ENCODE measurements at places on chromosomes 7 and 10.

GRCh38 chr7:129669901-129670300, 58.4 kb downstream of the NRF1 start:
- DNase-seq, result no peak

- DNase-seq, result no peak
These were observed 6.9 kb upstream of the ZNF503 start for GRCh38 chr10:75408509-75408875.

DNA sequence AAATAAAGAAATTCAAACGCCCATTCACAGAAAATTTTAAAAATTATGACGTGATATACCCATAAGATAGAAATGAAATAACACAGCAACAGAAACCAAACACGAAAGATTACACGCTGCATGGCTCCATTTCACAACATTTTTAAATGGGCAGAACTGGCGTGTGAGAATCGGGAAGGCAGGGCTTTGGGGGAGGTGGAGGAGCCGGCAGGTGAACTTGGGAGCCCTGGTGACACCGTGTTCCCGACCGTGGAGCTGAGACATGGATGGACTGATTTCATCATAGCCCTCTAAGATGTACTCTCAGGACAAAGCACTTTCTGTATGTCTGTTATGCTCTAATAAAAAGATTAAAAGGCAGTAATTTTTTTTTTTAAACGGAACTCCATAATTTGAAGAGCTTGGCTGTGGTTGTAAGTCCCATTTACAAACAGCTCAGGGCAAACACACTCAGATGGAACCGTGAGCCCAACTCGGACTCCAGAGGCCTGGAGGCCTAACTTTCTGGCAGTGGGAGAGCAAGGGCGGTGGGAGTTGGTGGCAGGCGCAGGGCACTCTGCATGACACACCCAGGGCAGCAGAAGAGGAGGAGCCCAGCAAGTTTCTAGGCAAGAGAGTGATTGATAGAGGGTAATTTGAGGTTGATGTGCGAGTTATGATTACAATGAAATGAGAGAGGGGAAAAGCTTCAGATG, 203.4 kb downstream of the MAD1L1 start:
- no peak for DNase-seq

DNA sequence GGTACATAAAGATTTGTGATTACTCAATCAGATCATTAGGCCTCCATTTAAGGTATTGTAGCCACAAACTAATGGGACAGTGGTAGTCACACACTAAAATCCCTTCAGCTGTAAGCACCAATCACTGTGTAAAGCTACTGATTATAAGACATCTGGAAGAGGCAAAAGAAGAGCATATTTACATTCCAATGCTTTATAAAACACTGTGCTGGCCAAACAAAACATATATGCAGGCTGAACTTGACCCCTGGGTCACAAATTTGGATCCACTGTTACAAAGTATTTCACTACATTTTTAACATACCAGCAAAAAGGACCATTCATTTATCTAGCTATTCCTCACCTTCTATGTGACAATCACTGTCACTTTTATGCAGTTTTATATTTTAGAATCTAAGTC, 41.4 kb upstream of the ANLN start:
- peak; percentile 29 for DNase-seq

DNA sequence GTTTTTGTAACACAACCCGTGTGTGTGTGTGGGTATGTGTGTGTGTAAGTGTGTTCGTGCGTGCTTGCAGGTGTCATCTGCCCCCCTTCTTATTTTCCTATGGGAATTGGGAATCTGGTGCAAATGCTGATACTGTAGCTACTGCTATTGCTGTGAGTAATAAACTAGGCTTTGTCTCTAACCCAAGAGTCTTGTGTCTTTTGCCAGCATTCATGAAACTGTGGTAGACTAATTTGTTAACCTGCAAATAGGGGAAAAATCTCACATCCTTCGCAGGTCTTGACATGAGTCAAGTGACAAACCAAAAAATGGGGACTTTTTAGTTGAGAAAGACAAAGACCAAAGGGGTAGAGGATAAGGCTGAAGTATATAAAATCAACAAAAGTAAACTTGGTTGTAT, 57.9 kb upstream of the FAM133B start:
- no peak for DNase-seq

- no peak for DNase-seq
These were observed 340.2 kb downstream of the KCNMA1 start for GRCh38 chr10:77297393-77297739.

- no peak for DNase-seq
These were observed 96.3 kb downstream of the DNAJB6 start for GRCh38 chr7:157432957-157433576.

GRCh38 chr10:68625316-68625921, 65.3 kb downstream of the TET1 start:
- DNase-seq, result no peak

- DNase-seq, result no peak
These were observed 515.3 kb downstream of the AUTS2 start for GRCh38 chr7:70113536-70113935.

GRCh38 chr7:2894118-2894940, 50.2 kb upstream of the GNA12 start:
- no peak for DNase-seq

DNA sequence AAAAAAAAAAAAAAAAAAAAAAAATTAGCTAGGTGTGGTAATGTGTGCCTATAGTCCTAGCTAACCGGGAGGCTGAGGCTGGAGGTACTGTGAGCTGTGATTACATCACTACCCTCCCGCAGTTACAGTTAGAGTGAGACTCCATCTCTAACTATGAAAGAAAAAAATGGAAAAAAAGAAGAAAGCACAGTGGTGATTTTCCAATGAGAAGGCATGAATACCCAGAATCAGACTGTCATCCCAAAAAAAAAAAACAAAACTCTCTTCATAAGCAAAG, 269.9 kb upstream of the MKLN1 start:
- no peak for DNase-seq

DNA sequence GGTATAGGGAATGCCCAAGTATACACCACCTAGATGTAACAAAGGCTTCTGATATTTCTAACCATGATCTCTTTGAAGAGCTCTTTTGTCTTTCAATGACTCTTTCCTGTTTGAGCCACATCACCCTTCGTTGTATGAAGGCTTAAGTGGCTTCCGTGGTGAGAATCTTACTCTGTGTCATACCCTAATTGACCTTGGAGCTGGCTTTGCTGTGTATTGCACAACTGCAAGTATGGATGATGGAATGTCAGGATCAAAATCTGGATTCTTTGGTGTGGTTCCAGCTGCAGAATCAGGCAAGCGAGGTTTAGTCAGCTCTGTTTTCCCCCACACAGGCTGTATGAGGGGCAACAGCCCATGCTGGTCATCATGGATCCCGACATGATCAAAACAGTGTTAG, 16.0 kb downstream of the CYP3A43 start:
- no peak for DNase-seq

DNA sequence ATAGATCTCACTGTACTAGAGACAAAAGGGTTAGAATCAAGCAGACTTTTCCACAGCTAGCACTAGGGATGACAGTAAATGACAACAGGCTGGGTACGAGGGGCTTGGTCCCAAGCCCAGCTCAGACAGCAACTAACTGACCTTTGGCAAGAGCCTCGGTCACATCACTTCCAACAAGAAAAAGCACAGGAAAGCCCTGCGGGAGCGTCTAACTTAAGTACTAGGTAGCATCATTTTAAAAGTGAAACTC, 22.8 kb downstream of the CALML3 start:
- DNase-seq, result no peak

GRCh38 chr7:26071622-26072456, 80.2 kb upstream of the NFE2L3 start:
- DNase-seq, result no peak

DNA sequence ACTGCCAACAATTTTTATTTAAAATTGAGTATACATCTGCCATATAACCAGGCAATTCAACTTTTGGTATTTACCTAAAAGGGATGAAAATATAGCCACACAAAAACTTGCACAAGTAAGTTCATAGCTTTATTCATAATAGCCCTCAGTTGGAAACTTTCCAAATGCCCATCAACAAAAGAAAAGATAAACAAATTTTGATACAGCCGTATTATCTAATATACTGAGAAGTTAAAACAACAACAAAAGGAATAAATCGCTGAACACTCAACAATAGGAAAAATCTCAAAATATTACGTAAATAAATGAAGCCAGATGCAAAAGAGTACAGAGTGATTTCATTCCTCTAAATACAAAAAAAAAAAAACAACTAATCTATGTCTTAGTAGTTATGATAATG, 399.2 kb upstream of the SEMA3D start:
- DNase-seq, result no peak

GRCh38 chr10:100007231-100008141, 2.3 kb downstream of the DNMBP start:
- no peak for DNase-seq

DNA sequence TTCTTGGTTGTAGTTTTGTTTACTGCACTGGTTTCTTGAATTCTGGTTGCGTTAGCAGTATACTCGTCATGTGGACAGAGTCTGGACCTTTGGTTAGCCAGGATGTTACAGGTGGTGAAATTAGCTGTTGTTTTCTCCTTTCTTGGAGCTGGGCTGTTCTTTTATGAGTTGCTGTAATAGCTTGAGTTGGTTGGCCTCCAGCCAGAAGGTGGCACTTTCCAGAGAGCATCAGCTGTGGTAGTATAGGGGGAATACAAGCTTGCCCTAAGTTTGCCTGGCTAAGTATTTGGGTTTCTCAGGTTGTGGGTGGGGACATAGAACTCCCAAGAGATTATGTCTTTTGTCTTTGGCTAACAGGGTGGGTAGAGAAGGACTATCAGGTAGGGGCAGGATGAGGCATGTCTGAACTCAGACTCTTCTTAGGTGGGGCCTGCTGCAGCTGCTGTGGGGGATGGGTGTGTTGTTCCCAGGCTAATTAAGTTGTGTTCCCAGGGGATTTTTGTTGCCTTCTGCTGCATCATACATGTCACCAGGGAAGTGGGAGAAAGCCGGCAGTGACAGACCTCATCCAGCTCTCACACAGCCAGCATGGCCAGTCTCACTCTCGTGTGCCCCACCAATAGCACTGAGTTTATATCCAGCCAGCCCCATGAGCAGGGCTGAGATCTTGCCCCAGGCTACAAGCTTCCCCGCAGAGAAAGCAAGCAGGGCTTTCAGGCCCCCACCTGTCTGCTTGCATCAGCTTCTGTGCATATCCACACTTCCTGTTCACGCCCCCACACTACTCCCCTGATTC, 246.7 kb upstream of the TPK1 start:
- no peak for DNase-seq

- no peak for DNase-seq
These were observed 982.1 kb upstream of the MBL2 start for GRCh38 chr10:53754596-53755250.

GRCh38 chr10:1933215-1933614, 195.9 kb upstream of the ADARB2 start:
- DNase-seq, result no peak

- no peak for DNase-seq
These were observed 78.7 kb downstream of the GATA3 start for GRCh38 chr10:8133146-8133545.

DNA sequence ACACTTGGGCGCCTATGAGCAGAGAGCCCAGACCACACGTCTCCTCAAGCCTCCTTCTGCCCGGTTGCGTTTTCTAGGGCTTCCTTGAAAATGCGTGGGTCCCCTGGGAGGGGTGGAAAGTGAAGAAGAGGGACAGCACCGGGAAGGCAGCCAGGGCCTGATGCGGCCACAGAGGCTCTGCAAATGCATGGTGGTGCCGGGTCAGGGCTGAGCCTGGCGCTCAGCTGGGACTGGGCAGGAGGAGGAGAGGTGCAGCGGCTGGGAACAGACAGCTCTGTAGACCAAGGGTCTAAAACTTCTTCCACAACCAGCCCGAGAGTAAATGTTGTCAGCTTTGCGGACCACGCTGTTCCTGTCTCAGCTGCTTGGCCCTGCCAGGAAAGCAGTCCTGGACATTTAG, 1.6 kb downstream of the DPYSL4 start:
- no peak for DNase-seq

GRCh38 chr7:138665669-138666140, 35.5 kb downstream of the SVOPL start:
- no peak for DNase-seq
